Urinary bladder (tissue), 4 donors: ENCODE measurements at places on chromosomes 4 and X.

DNA sequence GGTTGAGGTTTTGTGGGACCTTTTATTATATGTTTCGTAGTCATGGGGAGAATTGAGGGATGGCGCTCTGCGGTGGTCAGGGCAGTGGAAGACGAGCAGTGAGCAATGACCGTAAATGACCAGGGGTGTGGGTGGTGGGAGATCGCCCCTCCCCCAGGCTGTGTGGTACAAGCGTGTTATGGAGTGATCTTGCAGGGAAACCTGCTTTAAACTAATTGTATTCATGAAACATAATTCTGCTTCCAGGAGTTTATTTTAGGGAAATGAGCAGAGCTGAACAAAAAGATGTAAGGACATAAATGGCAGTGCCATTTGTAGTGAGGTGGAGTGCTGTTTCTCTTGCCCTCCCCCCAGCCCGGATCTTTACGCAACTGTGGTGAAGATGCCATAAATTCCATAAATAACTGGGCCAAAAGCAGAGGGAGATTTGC lies 20.2 kb downstream of the GYG2 start:
- DNase-seq, result no peak

DNA sequence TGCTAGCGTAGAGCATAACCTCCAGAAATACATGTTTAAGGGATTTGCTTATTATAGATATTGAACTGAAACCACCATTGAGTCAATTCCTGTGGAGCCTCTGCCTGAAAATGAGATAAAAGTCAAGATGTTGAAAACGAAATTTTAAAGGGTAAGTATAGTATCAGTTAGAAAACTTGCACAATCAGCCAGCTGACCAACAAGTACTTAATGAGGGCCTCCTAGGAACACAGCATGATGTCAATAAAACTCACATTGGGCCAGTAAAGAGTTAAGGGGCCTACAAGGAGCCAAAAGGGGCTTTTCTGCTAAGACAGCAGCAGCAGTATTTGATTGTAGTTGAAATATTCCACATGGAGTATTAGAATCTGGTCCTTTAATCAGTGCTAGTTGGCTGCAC lies 314.1 kb upstream of the PPARGC1A start:
- no peak for DNase-seq

DNA sequence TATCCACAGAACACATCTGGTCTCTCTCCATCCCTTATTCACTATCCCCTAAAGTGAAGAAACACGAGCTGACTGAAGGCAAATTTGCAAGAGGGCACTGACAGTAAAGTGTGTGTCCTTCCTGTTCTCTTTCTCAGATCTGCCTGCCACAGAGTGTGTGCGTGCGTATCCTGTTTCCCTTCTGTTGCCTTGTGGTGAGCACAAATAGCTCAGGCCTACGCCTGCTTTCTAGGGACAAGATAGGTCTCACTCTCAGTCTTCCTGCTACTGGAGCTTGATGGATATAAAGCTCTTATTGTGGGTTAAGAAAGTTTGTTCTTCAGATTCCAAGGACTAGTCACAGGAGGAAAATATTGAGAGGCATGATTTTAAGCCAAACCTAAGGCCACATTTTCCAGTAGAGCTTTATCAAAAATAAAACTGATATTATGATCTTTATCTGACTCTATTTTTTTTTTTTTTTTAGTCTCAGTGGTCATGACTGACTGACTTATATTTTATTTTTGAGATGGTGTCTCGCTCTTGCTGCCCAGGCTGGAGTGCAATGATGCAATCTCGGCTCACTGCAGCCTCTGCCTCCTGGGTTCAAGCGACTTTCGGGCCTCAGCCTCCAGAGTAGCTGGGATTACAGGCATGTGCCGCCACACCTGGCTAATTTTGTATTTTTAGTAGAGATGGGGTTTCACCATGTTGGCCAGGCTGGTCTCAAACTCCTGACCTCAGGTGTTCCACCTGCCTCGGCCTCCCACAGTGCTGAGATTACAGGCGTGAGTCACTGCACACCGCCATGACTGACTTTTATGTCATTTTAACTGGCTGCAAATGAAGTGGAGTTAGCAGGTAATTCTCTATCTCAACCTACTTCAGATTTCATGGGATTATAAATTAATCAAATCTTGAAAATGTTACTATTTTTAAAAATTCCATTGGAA lies 140.3 kb upstream of the SH3RF1 start:
- DNase-seq, result peak; percentile 17

DNA sequence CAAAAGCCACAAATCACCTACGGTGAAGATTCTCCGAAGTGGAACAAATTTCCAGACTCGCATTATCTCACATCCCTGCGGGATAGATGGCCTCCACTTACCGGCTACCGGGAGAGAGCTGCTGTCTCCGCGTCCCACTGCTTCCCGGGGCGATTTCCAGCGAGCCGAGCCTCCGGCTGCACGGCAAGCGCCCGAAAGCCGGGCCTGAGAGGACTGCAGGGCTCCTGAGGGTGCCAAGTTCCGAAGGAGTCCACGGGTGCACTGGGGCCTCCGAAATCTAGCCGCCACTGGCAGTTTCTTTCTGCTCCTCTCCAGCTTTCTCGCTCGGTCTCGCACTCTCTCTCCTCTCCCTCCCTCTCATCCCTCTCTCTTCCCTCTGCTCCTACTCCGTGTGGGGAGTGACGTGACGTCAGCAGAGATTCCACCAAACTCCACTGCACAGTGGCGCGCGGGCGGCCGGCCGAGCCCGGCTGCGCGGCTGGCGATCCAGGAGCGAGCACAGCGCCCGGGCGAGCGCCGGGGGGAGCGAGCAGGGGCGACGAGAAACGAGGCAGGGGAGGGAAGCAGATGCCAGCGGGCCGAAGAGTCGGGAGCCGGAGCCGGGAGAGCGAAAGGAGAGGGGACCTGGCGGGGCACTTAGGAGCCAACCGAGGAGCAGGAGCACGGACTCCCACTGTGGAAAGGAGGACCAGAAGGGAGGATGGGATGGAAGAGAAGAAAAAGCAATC lies 14.0 kb upstream of the PITX2 start:
- DNase-seq, result no peak

DNA sequence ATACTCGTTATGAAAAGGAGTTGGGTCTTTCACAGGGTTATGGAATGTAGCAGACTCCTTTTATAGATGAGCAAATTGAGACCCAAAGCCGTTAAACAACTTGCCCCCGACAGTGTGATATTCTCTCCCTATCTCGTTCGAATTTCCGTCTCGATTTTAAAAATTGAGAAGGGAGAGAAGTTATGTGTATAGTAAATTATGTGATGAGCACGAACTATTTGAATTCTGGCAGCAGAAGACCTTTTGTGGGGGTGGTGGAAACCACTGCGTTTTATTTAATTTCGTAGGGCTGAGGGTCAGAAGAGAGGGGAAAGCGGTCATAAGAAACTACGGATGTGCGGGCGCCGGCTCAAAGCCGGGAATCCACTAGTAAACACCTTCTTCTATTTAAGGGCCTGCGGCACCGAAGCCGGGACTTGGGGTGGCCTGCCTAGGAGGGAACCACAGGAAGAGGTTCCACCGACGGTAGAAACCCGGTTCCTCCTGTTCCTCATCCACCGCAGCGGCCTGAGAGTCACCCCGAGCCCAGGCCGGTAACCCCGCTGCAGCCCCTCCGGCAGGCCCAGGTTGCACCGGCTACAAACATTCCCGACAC lies 1.5 kb upstream of the DDX3X start:
- no peak for DNase-seq
